ENCODE measurements at places on chromosomes 6 and 20. TPM values are rescaled to one million over a fixed set of nuclear protein-coding genes. Genes with fewer than 3 reads are reported as not detected.

SNPH gene
- total RNA-seq, result 18.5 TPM

HLA-DRB5 gene
- total RNA-seq, result not detected

MAPK13 gene
- 7.6 TPM for total RNA-seq

MAP7 gene
- 1.5 TPM for total RNA-seq

All from fibroblast of lung (primary cell).